ENCODE measurements at places on chromosomes 5 and 9.

- no peak for DNase-seq
Observed at GRCh38 chr9:128553728-128554127, 1.3 kb downstream of the SPTAN1 start.

DNA sequence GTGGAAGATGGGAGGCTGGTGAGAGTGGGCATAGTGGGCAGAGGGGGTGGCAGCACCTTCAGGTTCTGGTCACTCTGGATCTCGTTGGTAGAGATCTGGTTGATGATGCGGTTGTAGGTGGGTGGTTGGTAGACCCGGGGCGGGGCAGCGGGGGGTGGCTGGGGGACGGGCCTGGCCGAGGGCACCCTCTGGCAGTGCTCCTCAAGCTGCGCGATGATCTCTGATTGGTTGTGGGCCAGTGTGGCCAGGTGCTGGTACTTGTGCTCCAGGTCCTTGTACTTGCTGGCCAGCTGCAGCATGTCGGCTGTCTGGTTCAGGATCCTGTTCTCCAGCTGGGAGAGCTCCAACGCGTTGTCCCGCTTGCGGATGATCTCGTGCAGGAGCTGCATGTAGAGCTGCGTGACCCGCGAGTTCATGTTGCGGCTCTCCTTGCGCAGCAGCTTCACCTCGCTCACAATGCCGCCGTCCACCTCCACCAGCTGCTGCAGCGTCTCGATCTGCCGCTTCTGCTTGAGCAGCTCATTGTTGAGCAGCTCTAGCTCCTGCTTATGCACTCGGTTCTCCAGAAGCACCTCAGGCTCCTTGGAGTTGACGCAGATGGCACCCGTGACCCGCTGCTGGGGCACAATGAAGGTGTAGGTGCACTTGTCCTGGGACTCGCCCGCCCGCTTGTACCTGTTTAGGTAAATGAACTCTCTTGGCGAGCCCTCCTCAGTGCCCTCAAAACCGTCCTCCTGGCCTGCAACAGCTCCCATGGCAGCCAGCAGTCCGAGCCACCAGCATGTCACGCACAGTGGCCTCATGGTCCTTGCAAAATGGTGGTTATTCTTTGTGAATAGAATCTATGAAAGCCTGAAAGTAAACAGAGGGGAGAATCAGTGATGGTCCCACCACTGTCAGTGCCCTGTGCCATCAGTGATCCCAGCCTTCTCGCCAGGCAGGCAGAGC lies 14.2 kb downstream of the ANGPTL2 start:
- no peak for DNase-seq

DNA sequence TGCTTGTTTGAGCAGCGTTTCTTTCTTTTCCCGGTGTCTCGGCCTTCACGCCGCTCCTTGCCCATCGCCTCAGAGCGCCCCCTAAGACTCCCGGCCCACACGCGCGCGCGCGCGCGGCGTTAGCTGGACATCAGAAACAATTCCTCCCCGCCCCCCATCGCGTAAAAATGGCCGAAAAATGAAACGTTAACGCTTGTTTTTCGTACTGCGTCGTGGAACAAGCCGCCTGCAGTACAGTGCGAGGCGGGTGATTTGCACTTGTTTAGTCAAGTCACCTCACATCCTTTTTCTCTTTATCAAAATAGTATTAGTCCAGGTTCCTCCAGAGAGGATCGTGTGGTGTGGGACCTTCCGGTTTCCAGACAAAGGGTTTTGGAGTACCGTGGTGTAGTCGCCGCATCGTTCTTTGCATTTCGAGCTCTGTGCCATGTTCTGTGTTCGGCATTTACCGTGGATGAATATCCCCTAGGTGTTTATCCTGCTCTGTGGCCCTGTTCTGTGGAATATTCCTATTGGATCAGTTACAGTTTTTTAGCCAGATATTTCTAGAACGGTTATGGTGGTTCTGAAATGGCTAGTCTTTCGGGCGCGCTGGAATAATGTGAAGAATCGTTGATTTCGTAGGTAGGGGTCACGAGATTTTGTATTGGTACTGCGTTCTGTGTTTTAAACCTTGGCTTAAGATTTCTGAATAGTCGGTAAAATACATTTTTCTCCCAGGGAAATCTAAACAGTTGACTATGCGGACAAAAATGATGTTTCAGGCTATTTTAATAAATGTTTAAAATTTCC lies 1.0 kb downstream of the MATR3 start:
- DNase-seq: peak; percentile 29

DNA sequence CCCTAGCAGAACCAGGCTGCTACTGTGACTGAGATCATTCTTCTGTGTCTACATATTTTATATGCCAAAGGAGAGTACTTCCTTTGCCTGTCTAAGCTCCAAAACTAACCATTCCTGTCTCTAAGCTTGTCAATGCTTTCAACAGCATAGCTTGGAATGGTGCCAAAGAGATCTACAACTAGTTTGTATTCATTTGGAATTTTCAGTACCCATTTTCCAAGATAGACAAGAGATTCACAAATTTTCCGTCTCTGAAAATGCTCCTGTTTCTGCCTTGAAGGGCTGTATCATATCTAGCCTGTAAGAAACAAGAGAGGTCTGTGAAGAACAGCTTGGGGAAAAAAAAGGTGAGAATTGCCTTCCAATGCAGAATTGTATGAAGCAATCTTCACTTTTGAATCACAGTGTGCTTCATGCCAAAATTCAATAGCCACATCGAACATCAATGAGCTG lies 334.4 kb upstream of the ACTBL2 start:
- DNase-seq: no peak

- no peak for DNase-seq
Observed at GRCh38 chr5:76754668-76755078, 38.7 kb downstream of the F2R start.
